NCI-H187 (cell line): ENCODE measurements at places on chromosomes 13 and 19.

- no peak for DNase-seq
These were observed at the start of gene UNC13A for GRCh38 chr19:17687857-17688784. Gene UNC13A (minus strand): TSS chr19:17688354. CDS start chr19:17688199, 155 bp downstream.

DNA sequence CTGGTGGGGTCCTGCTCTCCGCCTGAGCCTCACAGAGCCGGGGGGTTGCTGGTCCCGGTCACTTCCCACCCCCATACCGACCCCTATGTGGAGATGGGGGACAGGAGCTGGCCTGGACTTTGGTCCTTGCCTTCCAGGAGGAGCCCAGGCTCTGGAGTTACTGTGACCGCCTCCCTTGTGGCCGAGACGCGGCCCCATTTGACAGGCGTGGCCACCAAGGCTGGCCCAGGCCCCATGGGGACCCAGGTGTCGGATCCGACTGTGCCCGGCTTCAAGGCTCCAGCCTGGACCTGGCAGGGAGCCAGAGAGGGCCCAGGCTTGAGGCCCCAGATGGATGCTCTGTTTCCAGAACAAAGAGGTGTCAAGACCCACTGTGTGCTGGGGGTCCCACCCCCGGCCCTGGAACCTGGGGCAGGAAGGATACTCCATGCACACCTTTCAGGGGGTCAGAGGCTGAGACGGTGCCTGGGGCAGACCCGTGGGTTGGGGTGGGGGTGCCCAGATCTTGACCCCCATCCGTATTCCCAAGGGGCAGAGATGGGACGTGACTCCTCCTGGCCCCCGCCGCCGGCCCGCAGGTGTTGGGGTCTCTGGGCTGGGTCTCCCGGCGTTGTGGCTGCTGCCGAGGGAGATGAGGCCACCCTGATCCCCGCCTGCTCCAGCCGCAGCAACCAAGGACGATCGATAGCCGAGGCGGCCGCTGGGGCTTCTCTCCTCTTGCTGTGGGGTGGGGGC lies 47.8 kb upstream of the TCF3 start:
- DNase-seq, result no peak

GRCh38 chr19:18637673-18638630 lies 1.1 kb downstream of the KLHL26 start:
- no peak for DNase-seq

DNA sequence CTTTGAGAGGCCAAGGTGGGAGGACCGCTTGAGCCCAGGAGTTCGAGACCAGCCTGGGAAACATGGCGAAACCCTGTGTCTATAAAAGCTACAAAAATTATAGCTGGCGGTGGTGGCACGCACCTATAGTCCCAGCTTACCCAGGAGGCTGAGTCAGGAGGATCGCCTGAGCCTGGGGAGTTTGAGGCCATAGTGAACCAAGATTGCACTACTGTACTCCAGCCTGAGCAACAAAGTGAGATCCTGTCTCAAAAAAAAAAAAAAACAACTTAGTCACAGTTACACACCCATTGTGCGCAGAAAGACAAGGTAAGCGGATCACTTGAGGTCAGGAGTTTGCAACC lies 728 bp upstream of the DENND1C start:
- no peak for DNase-seq

- no peak for DNase-seq
These were observed 1.9 kb downstream of the PCSK4 start for GRCh38 chr19:1488282-1488601.

DNA sequence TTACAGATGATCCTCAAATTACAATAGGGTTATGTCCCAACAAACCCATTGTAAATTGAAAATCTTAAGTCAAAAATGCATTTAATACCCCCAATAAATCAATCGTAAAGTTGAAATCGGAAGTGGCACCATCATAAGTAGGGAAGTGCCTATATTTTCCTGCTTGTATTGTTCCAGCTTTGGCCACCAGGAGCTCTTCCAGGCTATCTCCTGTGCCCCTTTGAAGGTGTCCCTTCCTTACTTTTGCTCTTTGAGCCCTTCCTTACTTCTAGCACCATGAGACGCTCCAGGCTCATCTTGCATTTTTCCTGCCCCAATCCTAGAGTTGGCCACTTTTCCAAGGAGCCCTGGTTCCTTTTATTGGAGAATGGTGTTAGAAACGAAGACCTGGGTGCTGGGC lies 163.0 kb upstream of the TSC22D1 start:
- no peak for DNase-seq

DNA sequence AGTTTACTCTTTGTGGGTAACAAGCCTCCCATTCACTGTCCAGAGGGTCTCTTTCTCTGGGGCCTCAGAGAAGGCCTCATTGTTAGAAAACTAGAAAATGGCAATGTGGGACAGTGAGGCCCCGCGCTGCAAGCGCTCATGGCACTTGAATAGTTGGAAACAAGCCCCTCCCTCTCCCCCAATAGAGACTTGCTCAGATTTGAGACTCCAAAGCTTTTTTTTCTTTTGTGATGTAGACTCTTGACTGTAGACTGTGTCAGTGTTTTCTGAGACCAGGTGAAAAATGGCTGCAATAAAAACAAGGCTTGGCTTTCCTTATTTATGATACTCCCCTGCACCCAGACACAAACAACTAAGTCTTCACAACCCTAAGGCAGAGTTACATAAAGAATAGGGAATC lies 38.7 kb upstream of the UBL3 start:
- DNase-seq, result no peak

GRCh38 chr13:101916108-101916774 lies 463.8 kb downstream of the ITGBL1 start:
- peak; percentile 80 for DNase-seq

GRCh38 chr19:1365319-1366269 lies 18.1 kb upstream of the NDUFS7 start:
- no peak for DNase-seq

DNA sequence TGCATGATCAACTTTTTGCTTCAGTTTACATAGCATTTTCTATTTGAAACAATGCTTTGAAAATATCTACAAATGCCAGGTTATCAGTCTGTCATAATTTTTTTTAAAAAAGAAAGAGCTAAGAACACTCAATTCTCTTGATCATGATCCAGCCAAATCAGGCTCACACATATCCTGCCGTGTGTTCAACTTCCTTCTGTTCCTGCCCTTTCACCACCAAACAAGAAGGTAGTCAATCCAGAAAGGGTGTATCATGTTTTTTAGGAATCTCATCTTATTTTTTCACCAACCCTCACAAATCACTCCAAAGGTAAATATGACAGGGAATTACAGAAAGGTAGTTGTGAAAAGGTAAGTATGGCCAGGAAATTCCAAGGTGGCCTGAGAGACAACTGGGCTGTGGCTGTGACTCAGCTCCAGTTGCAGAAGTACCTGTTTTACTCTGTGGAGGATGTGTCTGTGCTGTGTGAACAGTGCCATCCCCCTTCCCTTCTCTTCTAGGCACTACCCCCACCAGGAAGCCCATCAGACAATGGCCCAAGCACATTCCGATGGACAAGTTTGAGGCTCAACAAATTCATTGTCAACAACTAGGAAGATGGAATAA lies 138.8 kb upstream of the GJB6 start:
- no peak for DNase-seq

- no peak for DNase-seq
These were observed 209.8 kb downstream of the POU4F1 start for GRCh38 chr13:78393286-78394142.

DNA sequence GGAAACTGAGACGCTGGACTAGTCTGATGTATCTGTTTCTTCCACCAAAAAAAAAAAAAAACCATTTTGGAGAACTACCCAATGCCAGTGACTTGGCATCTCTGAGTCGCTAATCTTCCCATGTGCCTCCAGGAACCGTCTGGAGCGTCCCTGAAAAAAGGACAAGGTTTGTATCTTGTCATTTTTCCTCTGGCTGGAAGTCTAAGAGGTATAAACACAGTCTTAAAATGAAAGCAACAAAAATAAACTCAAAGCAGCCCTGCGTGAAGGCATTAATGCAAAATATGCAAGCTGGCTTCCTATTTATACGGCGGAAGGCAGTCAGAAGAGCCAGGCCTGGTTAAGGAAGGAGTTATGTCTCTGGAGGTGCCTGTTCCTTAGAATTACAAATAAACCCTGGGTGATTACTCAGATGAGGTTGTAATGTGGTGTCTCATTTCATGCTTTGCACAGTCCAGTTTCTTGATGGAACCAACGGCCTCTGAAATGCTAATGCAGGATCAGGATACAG lies 20.3 kb downstream of the ACTN4 start:
- DNase-seq, result no peak

DNA sequence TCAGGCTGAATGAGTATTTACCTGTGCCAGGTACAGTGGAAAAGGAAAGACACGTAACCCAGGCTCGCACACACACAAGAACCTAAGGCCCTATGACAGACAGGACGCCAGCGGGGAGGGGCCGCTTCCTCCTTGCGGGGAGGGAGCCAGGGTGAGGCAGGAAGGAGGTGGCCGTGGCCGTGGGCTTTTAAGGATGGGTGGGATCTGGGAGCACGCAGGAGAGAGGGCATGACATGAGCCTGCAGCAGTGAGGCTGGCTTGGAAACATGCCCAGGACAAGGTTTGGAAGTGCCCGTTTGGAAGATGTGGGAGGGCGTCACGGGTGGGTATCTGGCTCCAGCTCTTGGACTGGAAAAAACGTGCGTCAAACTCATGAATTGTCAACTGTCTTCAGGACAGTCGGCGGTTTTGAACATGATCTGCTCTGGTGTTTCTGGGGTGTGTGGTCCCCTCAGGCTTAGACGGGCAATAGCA lies 20.1 kb downstream of the SH3GL1 start:
- no peak for DNase-seq

DNA sequence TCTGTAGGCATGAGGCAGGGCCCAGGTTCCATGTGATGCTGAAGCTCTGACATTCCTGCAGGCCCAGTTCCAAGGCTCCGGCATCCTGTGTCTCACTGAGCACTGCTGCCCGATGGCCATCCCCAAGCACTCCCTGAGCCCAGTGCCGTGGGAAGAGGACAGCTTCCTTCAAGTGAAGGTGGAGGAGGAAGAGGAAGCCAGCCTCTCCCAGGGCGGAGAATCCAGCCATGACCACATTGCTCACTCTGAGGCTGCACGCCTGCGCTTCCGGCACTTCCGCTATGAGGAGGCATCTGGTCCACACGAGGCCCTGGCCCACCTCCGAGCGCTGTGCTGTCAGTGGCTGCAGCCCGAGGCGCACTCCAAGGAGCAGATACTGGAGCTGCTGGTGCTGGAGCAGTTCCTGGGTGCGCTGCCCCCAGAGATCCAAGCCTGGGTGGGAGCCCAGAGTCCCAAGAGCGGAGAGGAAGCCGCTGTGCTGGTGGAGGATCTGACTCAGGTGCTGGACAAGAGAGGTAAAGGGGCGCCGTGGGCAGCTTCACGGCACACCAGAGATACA lies 8.0 kb downstream of the ZSCAN22 start:
- no peak for DNase-seq

DNA sequence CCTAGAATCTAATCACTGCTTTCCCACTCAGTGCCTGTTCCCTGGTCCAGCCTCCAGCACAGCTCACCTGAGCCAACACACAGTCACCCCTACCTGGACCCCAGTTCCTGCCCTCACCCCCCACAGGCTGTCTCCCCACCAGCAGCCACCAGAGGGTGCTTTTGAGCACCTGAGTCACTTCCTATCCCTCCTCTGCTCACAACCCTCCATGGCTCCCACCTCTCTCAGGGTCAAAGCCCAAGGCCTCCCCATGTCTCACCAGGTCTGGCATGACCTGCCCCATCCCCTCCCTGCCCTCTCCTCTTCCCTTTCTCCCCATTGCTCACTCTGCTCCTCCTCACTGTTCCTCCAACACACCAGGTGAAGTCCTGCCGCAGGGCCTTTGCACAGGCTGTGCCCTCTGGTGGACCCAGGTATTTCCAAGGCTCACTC lies 7.1 kb upstream of the DPP9 start:
- DNase-seq, result no peak

DNA sequence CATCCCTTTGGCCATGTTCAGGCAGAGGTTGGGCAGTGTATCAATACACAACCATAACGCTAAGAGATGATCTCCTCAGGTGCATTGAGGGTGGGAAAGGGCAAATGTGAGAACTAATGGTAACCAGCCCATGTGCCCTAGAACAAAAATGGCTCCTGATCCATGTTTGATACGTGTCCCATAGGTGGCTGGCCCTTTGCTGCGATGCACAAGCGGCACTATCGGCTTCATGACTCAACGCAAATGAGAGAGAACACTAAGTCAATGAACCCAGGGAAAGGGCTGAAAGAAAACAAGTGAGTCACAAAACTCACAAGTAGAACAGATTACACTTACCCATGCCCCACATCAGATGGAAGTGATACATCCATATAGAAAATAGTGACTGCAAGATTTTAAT lies 201.7 kb downstream of the ABCC4 start:
- no peak for DNase-seq

DNA sequence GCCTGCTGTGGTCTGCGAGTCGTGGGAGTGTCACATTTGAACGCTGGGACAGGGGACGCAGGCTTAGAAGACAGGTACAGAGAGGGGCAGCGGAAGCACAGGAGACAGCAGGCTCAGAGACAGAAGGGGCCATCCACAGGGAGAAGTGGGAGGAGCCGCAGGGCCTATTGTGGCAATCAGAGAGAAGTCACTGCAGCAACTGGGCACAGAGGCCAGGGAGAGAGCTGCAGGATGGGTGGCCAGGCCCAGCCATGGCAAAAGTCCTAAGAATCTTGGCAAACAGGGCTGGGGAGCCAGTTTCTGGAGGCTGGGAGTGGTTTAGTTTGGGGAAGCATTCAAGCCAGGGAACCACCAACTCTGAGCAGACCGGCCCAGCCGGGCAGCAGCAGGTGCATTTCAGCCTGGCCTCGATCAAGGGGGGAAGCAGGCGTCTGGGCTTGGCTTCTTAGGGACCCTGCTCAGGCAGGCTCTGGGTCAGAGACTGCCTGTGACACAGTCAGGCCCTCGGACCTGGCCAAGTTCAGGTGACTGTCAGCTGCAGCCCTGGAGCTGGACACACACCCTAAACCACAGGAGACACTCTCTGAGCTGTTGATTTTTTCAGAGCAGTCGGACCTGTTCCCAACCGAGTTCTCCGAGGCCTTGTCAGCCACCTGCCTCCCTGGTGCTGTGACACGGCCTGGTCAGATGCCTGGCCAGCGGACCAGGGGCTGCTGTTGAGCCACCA lies 11.8 kb downstream of the SH3GL1 start:
- no peak for DNase-seq

DNA sequence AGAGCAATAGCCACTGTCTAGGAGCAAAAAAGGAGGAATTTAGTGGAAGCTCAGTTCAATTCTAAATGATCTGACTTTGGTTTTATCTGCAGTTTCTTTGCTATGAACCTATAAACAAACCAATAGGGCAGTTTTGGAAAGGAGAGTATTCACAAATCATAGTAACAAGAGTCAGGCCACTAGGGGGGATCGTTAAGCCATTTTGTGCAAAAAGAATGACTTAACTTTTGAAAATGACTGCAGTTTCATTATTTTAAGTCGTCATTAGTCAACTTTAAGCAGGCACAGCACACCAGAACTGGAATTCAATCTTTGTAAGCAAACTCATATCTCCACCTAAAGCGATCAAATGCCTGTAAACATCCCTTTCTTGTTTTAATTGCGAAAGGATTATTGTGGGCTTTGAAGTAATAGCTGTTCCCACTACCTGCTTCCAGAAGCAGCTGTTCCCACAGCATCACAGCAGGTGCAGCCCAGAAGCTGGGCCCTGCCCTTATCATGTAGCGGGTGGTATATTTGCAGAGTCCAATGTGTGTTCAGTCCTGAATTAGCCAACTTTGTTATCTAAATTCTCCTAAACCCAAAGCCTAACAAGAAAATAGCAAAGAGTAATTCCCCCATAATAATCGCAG lies 51.5 kb downstream of the SOX21 start:
- DNase-seq, result no peak

- DNase-seq, result no peak
These were observed 8.2 kb downstream of the MEIS3 start for GRCh38 chr19:47411101-47411500.

GRCh38 chr13:41945926-41946325 lies 15.0 kb downstream of the VWA8 start:
- no peak for DNase-seq

GRCh38 chr13:33284916-33285315 lies 639 bp downstream of the STARD13 start:
- DNase-seq, result no peak
